Activated CD4-positive, alpha-beta T cell treated with anti-CD3 and anti-CD28 coated beads, Interleukin-2, amount 10 ng/mL, durations not matched to agents 24 days and 14 days (primary cell): ENCODE measurements at places on chromosomes 5 and 9.

DNA sequence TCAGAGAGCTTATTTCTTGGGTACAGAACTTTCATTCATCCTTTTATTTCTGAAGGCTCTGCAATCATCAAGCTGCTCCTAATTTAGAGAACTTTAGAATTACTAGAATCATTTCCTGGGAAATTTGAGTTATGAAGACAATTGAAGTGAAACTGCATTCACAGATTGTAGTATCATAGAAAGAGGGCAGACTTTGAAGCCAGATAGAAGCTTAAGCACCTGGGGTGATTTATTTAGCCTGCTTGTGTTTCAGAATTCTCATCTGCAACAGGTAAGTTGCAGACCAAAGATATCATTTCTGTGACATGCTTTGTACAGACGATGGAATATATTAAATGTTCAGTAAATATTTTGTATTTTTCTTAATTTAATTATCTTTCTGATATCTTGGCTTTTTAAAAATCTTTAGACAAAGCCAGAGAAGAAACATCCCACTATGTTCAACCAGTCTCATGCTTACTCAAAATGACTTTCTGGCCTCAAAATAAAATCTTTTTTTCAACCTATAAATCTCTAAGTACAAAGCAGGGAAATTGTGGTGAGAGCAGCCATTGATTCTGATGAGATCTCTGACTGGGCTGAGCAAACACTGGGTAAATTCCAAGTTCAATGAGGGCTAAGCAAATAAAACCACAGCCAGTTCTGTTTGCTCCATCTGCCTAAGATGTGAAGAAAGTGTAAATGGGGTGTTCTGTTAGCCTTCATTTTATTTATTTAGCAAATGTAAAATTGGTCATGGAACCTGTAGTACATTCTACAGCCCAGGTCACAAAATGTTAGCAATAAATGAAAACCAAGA lies 264.7 kb upstream of the CCNG1 start:
- no peak for DNase-seq

- DNase-seq: no peak
Observed at GRCh38 chr9:16357828-16358227, 512.6 kb downstream of the BNC2 start.

GRCh38 chr9:738209-738915 lies 103.1 kb upstream of the DMRT1 start:
- no peak for DNase-seq

GRCh38 chr9:116574027-116574679 lies 113.0 kb upstream of the TRIM32 start:
- DNase-seq: no peak

- DNase-seq: no peak
Observed at GRCh38 chr9:115764645-115765044, 388.9 kb upstream of the PAPPA start.

DNA sequence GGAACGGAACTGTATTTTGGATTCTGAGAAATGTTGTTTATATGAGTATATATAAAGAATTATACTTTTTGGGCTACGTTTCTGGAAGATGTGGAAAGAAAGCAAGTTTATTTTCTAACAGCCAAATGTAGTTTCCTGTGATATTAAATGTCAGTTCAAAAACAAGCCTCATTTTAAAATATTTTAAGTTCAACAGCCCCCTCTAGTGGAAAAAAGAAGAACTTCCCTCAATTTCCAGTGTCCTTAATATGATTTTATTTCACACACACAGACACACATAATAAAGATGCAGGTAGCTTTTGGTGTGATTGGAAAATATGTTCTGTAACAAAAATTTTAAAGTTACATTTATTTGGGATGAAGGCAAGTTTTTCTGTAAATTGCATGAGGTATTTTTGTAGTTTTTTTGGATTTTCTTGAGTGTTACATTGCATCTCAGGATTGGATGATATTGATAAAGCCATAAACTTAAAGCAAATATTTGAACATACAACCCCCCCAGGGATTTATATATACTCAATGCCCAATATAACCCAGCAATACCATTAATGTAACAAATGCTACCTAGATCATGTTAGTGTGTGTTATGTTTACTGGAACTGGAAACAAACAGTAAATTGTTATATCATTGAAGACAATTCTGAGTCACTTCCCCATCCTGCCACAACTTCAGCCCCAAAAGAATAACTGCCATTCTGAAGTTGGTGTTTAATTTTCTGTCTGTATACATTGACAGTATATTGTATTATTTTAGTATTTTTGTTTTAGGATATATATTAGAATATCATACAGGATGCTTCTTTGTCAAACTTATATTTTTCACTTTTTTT lies 54.0 kb downstream of the CCDC171 start:
- DNase-seq: peak; percentile 78

GRCh38 chr5:30693326-30693725 lies 500.2 kb upstream of the CDH6 start:
- no peak for DNase-seq

GRCh38 chr5:139649082-139649991 lies 1.2 kb downstream of the CXXC5 start:
- no peak for DNase-seq

- no peak for DNase-seq
Observed at GRCh38 chr5:858726-859125, 7.9 kb upstream of the ZDHHC11 start.

- no peak for DNase-seq
Observed at GRCh38 chr9:136010176-136010575, 49.0 kb upstream of the UBAC1 start.

DNA sequence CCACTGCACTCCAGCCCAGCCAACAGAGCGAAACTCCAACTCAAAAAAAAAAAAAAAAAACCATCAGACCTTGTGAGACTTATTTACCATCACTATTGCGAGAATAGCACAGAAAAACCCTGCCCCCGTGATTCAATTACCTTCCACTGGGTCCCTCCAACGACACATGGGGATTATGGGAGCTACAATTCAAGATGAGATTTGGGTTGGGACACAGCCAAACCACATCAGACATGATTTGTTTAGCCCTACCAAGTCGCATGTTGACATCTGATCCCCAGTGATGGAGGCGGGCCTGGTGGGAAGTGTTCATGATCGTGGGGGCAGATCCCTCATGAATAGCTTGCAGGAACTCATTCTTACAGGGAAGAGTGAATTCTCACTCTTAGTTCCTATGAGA lies 26.6 kb downstream of the MYO10 start:
- no peak for DNase-seq

DNA sequence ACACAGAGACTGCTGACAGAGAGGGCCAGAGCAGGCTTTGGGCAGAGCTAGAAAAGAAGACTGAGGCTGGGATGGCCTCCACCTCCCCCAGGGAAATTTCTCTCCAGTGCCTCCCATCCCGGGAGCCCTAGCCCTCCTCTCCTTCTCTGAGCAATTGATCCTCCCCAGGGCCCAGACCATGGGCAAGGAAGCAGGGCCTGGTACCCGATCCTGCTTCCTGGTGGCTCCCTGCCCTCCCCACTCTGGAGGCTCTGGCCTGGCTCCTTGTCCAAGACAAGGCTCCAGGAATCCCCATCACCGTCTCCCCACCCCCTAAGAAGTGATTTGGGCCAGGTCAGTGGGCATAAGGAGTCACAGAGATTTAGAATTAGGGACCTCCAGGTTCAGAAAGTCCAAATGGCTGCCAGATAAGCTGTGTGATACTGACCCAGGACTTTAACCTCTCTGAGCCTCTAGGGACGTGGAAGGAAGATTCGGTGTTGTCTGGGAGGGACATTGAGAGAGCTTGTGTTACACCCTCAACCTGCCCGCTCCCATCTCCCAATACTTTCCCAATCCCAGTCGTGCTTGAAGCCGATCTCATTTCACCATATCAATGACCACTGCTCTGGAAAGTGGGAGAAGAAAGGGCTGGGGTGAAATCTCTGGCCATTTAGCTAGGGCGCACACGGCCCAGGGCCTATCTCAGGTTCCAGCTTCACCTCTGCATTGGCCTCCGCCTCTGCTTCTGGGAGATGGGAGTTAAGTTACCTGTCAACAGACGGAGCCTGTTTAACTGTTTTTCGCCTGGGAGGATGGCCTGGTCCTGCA lies 25.8 kb upstream of the KIF12 start:
- DNase-seq: no peak

- no peak for DNase-seq
Observed at GRCh38 chr9:123284656-123285055, 16.3 kb upstream of the STRBP start.

DNA sequence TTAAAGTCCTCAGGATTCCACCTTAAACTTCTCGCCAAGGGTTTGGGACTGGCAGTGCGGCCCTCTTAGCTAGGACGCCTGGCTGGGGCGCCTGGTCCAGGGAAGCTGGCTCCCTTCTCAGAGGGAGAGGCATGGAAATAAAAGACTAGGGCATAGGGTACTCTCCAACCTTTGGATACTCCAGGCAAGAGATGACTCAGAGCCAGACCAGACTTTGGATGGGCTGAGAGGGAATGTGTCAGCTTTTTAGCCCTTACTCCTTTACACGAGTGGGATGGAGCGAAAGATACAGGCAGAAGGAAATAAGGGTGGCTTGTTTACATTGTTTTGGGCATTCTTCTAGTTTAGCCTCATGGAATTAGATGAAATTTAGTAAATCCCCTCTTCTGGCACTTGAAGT lies 48.2 kb downstream of the IL31RA start:
- no peak for DNase-seq

GRCh38 chr5:10863763-10864383 lies 102.8 kb upstream of the DAP start:
- peak; percentile 87 for DNase-seq

- no peak for DNase-seq
Observed at GRCh38 chr9:96246267-96246671, 55.7 kb downstream of the HSD17B3 start.

GRCh38 chr5:106874974-106875373 lies 795.8 kb downstream of the EFNA5 start:
- DNase-seq: no peak

DNA sequence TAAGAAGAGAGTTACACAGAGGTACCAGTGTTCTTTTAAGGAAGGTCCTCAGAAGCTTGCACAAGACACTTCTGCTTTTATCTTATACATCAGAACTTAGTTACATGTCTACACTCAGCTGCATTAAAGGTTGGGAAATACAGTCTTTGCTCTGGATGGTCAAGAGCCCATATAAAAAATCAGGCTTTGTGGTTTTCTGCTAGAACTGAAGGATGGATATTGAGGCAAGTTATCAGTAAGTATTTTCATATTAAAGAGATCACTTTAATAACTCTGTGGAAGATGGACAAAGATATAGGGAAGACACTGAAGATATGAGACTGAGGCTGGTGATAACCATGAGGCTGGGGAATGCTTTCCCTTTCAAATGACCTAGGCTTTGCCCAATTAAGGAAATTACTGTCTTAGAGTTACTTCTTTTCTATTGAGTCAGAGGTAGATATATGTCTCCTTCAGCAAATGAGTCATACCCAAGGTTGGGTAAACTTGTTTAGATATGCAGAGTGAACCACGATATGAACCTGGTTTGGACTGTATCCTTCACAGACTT lies 87.0 kb upstream of the TNC start:
- DNase-seq: no peak

DNA sequence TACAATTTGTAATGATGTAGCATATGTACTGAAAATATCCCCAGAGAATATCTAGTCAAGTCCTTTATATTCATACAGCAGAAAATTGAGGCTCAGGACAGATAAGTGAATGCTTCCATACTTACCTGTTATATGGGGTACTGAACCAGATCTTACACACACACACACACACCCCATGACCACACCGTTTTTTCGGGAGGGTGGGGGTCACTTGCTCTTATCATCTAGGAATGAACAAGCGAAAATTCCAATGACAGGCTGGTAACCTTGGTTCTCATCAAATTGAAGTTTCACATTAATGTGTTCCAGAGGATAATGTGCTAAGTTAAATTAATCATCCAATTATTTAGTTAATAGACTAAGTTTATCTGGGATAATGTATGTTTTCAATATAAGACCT lies 48.8 kb downstream of the ARL15 start:
- no peak for DNase-seq

- DNase-seq: peak; percentile 83
Observed at GRCh38 chr5:153974131-153974812, 64.4 kb downstream of the FAM114A2 start.

DNA sequence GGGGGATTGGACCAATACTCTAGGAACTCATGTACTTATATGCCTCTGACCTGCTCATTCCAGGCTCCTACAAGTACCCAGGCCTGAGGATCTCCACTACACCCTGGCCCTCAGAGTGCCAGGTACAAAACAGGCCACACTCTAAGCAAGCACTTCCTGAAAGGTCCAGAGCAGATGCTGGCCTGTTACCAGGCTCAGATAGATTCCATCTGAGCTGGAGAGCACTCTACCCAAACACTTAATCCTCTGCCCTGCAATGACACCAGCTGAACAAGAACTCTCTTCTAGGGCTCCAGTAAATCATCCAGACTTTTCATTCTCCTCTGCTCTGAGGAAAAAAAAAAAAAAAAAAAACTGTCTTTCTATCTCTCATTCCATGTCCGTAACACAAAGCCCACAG lies 2.9 kb downstream of the P4HA2 start:
- DNase-seq: no peak

DNA sequence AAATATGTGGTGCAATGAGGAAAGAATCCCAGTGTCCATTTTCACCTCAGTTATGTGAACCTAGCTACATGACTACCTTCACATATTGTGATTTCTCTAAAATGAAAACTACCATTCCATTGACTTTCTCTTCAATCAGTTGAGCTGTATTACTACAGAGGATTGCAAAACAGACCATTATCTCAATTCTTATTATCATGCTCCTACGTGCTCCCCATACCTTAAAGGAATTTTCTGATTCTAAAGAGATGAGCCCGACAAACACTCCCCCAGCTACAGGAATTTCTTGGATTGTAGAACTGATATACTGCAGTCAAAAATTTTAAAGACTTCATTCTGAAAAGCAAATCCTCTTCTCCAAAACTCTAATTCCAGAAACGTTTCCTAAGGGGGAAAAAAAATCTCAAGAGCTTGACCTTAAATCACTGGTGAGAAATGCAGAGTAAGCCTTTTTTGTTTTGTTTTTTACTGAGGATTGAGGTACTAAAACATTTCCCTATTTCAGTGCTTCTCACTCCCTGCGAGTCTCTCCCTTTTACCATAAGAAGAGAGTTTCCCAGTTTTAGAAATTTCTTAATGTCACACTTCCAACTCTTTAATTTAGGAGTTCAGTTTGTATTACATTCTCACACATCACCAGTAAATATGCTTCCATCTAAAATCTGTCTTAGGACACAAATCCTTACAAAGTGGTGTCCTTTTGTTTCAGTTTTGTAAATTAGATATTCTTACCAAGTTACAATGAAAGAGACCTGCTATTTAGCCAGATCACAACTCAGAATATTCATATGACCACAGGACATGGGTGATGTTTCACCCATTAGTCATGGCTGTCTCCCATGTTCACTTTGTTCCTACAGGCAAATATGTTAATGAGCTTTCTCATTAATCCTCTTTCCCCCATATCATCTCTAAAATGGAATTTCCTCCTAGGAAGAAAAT lies 203.8 kb downstream of the TSSK1B start:
- no peak for DNase-seq

GRCh38 chr5:137580030-137580429 lies 80.9 kb upstream of the SPOCK1 start:
- no peak for DNase-seq

DNA sequence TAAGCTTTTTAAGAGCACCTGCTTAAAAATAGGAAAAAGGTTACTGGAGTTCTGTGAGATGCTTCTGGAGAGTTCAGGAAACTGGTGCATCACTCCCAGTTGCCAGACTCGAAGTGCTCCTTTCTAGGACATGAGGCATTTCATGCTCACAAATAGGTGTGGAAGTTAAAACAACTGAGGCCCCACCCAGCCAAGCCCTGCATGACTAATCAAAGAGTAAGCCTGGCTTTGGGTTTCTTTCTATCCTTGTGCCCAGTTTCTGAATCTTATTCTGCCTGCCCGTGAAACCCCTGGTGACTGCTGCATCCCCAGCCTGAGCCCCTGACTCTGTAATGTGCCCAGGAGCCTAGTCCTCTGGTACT lies 7.7 kb downstream of the SPINK9 start:
- no peak for DNase-seq

GRCh38 chr9:109912726-109913460 lies 132.9 kb downstream of the PALM2AKAP2 start:
- DNase-seq: no peak
